Ovary (tissue), 10 donors: ENCODE measurements at places on chromosomes 11 and 22. TPM values are rescaled to one million over a fixed set of nuclear protein-coding genes. Genes with fewer than 3 reads are reported as not detected.
A peak's percentile ranks its signal among the peaks of the same experiment; 100 is the strongest.

DNA sequence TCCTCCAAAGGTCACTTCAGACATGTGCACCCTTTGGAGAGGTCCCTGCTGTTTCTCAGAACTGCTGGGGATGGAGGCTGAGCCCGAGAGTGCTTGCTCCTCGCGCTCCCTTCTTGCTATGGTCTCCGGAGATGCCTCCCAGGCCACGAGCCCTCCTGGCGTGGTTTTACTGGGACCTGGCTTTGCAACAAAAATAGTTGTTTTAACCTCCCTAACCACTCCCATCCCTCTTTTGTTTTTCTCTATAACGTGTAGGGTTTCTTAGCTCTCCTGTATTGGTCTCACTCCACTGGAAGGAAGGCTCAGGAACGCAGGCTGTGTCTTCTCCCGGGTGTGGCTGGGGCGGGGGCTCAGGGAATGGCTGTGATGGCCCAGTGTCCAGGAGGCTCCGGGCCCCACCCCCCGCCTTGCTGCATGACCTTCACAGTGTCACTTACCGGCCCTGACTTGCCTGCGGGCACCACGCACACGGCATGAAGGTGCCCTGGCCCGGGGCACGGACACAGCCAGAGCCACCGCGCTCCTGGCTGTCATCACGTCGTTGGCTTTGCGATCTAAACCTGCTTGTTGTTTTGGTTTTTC is 5.6 kb downstream of the PTDSS2 start:
- no peak for DNase-seq
- H3K27me3 ChIP-seq, result no peaks in the 10 kb centered on the region
- H3K36me3 ChIP-seq, result no peaks in the 10 kb centered on the region

- no peaks in the 10 kb centered on the region for H3K27me3 ChIP-seq
- H3K27ac ChIP-seq, result no peak overlapping the region
- peaks cover 2% of the 10 kb centered on the region for H3K4me1 ChIP-seq
- H3K36me3 ChIP-seq, result no peaks in the 10 kb centered on the region
- H3K4me3 ChIP-seq, result no peak overlapping the region
Observed at GRCh38 chr11:78642979-78643675, 68.5 kb upstream of the NARS2 start.

DNA sequence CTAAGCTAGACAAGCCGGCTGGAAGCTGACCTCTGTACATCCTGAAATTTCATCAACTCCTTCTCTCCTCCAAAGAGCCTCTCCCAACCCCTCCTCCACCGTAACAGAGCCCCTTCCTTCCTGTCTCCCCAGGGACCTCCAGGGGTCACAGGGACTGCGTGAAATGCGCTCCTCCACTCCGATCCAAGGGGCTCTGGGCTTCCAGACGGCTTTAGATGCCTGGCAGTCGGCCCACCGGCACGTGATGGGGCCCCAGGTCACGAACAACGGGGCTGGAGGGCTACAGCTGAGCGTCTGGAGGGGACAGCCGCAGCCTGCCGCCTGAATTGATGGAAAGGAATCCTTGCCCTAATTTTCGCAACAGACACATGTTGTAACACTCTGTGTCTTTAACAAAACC is 264.1 kb downstream of the MN1 start:
- no peak overlapping the region for H3K27ac ChIP-seq
- no peaks in the 10 kb centered on the region for H3K27me3 ChIP-seq
- DNase-seq, result peak; percentile 19
- H3K36me3 ChIP-seq, result no peaks in the 10 kb centered on the region
- no peak overlapping the region for H3K4me3 ChIP-seq

- no peak overlapping the region for H3K27ac ChIP-seq
- no peaks in the 10 kb centered on the region for H3K36me3 ChIP-seq
- no peaks in the 10 kb centered on the region for H3K4me1 ChIP-seq
- H3K27me3 ChIP-seq, result no peaks in the 10 kb centered on the region
Observed at GRCh38 chr22:16847271-16847670, 22.1 kb upstream of the XKR3 start.

DNA sequence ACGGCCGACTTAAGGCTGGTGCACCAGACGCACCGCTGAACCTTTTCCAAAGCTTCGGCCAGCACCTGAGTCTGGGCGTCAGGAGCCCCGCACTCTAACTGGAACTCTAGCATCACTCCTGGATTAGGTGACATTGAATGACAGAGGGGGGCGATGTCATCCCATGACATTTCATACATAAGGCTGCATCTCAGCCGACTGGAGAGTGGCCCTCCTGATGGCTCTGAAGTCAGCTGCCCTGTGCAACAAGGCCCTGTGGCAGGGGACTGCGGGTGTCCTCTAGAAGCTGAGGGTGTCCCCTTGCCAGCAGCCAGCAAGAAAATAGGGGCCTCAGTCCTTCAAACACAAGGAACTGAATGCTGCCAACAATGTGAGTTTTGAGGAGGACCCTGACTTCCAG is 10.1 kb upstream of the FADS3 start:
- no peak for DNase-seq
- H3K27ac ChIP-seq, result no peak overlapping the region
- H3K36me3 ChIP-seq, result no peaks in the 10 kb centered on the region
- no peaks in the 10 kb centered on the region for H3K27me3 ChIP-seq
- H3K4me3 ChIP-seq, result no peak overlapping the region

SPI1 gene
- total RNA-seq, result 5.7 TPM

DNA sequence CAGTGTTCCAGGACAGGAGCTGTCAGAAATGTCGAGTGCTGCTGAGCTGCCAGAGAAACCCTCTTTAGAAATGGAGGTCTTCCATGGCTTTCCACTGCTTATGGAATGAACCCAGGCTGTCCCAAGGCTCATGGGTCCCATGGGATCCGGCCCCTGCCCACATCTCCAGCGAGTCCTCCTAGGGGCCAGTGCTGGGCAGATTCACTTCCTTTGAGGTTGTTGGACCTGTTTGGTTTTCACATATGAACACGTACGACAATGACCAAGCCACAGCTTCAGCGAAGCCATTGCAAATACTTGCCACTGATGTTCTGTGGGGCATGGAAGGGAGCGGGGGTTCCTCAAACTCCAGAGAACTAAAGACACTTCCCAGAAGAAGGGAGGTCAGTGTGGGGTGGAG is 483.3 kb downstream of the TBC1D22A start:
- no peaks in the 10 kb centered on the region for H3K4me1 ChIP-seq
- no peaks in the 10 kb centered on the region for H3K36me3 ChIP-seq
- no peak overlapping the region for H3K27ac ChIP-seq
- H3K27me3 ChIP-seq, result no peaks in the 10 kb centered on the region
- DNase-seq, result no peak
- H3K4me3 ChIP-seq, result no peak overlapping the region

- no peak for DNase-seq
- no peaks in the 10 kb centered on the region for H3K36me3 ChIP-seq
- H3K4me3 ChIP-seq, result no peak overlapping the region
- H3K4me1 ChIP-seq, result peaks cover 39% of the 10 kb centered on the region
Observed at GRCh38 chr11:3949125-3949524, 93.7 kb downstream of the STIM1 start.

GRCh38 chr22:22355096-22355834 is 110.7 kb downstream of the VPREB1 start:
- H3K4me3 ChIP-seq, result no peak overlapping the region
- H3K27ac ChIP-seq, result no peak overlapping the region
- H3K36me3 ChIP-seq, result no peaks in the 10 kb centered on the region
- H3K4me1 ChIP-seq, result no peaks in the 10 kb centered on the region
- DNase-seq, result no peak
- no peaks in the 10 kb centered on the region for H3K27me3 ChIP-seq

DNA sequence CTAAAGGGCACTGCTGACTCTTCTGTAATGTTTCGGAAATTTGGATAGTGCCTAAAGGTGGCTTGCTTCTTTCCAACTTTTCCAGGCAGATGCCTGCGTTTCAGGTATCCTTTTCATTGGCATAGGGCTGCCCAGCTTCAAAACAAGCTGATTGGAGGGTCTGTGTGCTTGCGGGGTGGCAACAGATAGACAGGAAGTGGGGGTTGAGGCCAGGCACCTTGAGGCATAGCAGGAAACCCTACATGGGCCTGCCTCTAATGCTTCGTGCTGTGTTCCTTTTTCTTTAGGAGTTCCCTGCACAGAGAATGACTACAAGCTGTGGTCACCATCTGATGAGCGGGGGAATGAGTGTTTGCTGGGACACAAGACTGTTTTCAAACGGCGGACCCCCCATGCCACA is 92.2 kb upstream of the SORL1-AS1 start:
- H3K4me1 ChIP-seq, result no peaks in the 10 kb centered on the region
- no peak overlapping the region for H3K27ac ChIP-seq
- H3K36me3 ChIP-seq, result no peaks in the 10 kb centered on the region
- DNase-seq, result no peak

DNA sequence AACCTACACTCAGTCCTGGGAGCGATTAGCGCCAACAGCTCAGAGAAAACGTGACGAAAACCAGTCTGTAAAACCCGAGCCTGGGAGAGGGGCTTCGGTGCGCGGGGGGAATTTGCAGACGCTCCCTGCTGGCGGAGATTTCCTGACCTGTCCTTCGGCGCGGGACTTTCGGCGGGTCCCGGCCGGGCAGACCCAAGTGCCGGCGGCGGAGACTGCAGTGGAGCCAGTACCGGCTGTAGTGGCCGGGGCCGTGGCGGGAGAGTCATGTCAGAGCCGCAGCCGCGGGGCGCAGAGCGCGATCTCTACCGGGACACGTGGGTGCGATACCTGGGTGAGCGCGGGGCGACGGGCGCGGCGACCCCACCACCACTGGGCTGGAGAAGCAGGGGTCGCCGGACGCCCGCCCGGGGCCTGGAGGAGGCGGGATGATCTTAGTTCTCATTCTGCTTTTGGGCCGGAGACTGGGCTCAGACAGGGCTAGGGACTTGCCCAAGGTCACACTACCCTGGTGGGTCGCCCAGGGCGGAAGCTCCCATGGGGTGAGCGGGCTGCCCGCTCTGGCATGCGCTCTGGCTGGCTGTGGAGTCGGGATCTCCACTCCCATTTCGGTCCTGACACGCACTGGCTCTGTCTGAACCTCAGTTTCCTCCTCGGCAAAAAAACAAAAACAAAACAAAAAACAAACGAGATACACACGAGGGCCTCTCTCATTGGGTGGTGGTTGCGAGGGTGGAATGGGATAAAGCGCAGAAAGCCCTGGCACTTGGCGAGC is at the start of gene MTFP1:
Gene MTFP1, plus strand, starts transcription at position 153 of the 772 bp plus-strand sequence. Its CDS starts 112 bp downstream, at position 265.
- no peaks in the 10 kb centered on the region for H3K27me3 ChIP-seq
- H3K4me3 ChIP-seq, result peak within 1 kb of the TSS; percentile 55
- DNase-seq, result peak; percentile 68
- peak within 1 kb of the TSS; percentile 97 for H3K27ac ChIP-seq

- H3K4me3 ChIP-seq, result peak overlapping the region; percentile 76
- H3K27me3 ChIP-seq, result no peaks in the 10 kb centered on the region
- no peaks in the 10 kb centered on the region for H3K36me3 ChIP-seq
- H3K27ac ChIP-seq, result peak overlapping the region; percentile 91
- H3K4me1 ChIP-seq, result peaks cover 14% of the 10 kb centered on the region
Observed at GRCh38 chr11:65663639-65664200, 1.0 kb upstream of the RELA start.

DNA sequence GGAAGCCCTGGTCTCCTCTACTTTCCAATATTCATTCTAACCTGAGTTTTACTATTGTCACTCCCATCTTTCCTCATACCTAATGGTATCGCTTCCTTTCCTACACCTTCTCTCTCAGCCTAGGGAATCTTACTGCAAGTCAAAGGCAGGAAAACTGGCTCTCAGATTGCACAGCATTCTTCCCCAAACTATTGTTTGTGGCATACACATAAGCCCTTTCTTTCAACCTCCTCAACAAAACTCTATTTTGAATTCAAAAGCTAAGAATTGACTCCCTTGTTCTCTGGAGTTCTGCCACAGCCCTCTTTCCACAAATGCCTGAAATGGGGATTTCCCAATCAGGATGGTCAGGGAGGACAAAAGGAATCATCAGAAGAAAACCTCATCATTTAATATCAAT is 181.5 kb downstream of the FAM76B start:
- no peaks in the 10 kb centered on the region for H3K36me3 ChIP-seq
- no peak overlapping the region for H3K4me3 ChIP-seq
- DNase-seq, result no peak
- H3K4me1 ChIP-seq, result no peaks in the 10 kb centered on the region
- H3K27me3 ChIP-seq, result no peaks in the 10 kb centered on the region

DNA sequence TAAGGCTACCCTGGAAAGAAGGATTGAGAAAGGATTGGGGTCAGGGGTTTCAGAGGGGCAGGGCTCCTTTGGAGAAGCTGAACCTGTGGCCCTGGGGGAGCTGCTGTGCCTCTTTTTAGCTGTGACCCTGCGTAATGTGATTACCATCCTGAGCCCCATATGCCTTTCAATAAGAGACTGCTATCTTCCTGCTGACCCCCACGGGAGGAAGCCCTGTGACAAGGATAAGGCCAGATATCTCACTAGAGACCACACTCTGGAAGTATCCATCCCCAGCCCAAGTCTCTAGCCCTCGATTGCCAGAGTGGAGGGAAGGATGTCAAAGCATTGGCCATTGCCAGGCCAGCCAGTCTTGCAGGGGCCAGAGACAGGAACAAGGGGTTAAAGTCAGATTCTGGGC is 4.8 kb upstream of the SLC39A13 start:
- no peaks in the 10 kb centered on the region for H3K36me3 ChIP-seq
- no peak for DNase-seq
- no peak overlapping the region for H3K4me3 ChIP-seq
- no peak overlapping the region for H3K27ac ChIP-seq

DNA sequence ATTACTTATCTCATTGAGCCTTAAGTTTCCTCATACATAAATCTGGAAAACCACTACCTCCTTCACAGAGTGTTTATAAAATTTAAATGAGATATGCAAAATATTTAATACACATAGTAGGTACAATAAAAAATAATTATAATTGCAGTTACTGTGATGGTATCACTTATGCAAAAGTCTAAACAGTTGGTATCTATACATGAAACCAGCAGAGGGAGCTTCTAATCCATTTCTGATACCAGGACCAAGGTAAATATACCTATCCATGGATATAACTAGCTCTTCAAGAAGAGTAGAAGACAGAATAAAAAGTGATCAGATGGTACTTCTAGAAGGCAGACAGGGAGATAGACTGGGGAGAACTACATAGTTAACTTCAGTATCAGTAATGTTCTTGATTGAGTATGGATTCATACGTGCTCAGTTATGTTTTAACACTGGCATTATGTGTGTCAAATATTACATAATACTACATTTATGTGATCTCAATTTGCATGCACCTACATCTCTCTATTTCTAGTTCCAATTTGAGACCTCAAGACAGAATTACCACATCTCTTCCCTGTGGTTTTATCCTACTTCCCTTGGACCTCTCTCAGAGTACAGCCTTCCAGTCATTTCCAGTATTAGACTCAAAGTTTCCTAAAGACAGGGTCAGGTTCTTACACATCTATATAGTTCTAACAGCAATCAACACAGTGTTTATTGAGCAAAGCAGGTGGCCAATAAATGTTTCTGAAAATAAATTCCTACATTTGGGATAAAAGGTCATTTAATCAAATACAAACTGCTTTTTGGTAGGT is 13.7 kb upstream of the TSG101 start:
- H3K27ac ChIP-seq, result no peak overlapping the region
- no peak overlapping the region for H3K4me3 ChIP-seq
- H3K27me3 ChIP-seq, result no peaks in the 10 kb centered on the region
- no peaks in the 10 kb centered on the region for H3K4me1 ChIP-seq
- no peaks in the 10 kb centered on the region for H3K36me3 ChIP-seq

GRCh38 chr11:120365512-120365911 is 29.3 kb downstream of the ARHGEF12 start:
- DNase-seq, result no peak
- no peak overlapping the region for H3K27ac ChIP-seq
- no peaks in the 10 kb centered on the region for H3K36me3 ChIP-seq
- H3K27me3 ChIP-seq, result no peaks in the 10 kb centered on the region

- H3K4me1 ChIP-seq, result no peaks in the 10 kb centered on the region
- DNase-seq, result peak; percentile 52
- H3K4me3 ChIP-seq, result no peak overlapping the region
- H3K27ac ChIP-seq, result no peak overlapping the region
- H3K36me3 ChIP-seq, result no peaks in the 10 kb centered on the region
- no peaks in the 10 kb centered on the region for H3K27me3 ChIP-seq
Observed at GRCh38 chr11:19553683-19554333, 158.8 kb upstream of the NAV2 start.

- peaks cover 9% of the 10 kb centered on the region for H3K4me1 ChIP-seq
- H3K36me3 ChIP-seq, result no peaks in the 10 kb centered on the region
- H3K27ac ChIP-seq, result no peak overlapping the region
- H3K27me3 ChIP-seq, result no peaks in the 10 kb centered on the region
- H3K4me3 ChIP-seq, result no peak overlapping the region
Observed at GRCh38 chr11:67423466-67423865, 4.8 kb upstream of the RPS6KB2 start.
